ENCODE measurements at places on chromosomes 16 and 17. TPM values are rescaled to one million over a fixed set of nuclear protein-coding genes. Genes with fewer than 3 reads are reported as not detected.

Gene EMC6
- 95.1 TPM for total RNA-seq

Gene HOXB8
- not detected for total RNA-seq

Gene PARD6A
- 16.7 TPM for total RNA-seq

Gene RMI2
- total RNA-seq = 38.3 TPM

Gene ABCA10
- total RNA-seq = 0.60 TPM

Gene YPEL2
- total RNA-seq = 7.6 TPM

Gene NLRP1
- total RNA-seq = 35.2 TPM

Gene SPN
- 136 TPM for total RNA-seq

Gene LRRC75A
- total RNA-seq = 2.6 TPM

Gene TNFRSF17
- total RNA-seq = not detected

Gene NT5C3B
- total RNA-seq = 50.2 TPM

Gene KRT34
- total RNA-seq = not detected

Gene MYH2
- total RNA-seq = not detected

Gene ARL5C
- not detected for total RNA-seq

Gene SPNS1
- total RNA-seq = 40.9 TPM

GRCh38 chr17:61201211-61201610 lies 198.4 kb upstream of the TBX2 start:
- no peak overlapping the region for H3K4me3 ChIP-seq
- DNase-seq = no peak
- no peak overlapping the region for H3K27ac ChIP-seq

GRCh38 chr17:42323268-42323773 lies 35.0 kb downstream of the STAT5A start:
- no peak overlapping the region for H3K27ac ChIP-seq
- H3K27me3 ChIP-seq = no peaks in the 10 kb centered on the region
- no peak overlapping the region for H3K4me3 ChIP-seq
- no peak for DNase-seq

DNA sequence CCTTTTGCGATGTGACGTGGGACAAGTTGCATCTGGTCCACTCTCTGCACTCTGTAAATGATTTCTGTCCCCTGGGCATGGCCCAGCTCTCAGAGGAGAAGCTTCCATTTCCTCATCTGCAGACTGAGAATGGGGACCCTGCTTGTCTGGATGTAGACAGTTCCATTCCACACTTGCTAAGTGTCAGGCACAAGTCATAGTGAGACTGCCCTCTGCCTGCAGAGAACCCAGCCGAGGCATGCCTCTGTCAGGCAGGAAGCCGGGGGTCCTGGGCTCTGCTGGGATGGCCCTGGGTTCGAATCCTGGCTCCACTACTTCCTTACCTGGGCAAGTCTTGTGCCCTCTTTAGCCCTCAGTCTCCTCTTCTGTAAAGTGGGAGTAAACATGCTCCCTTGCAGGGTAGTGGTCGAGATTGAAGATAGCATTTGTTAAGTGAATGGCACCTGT lies 4.1 kb downstream of the MAP2K3 start:
- DNase-seq = no peak
- peak overlapping the region; percentile 58 for H3K4me3 ChIP-seq
- no peaks in the 10 kb centered on the region for H3K27me3 ChIP-seq

GRCh38 chr16:15485175-15485574 lies 50.8 kb downstream of the BMERB1 start:
- H3K27ac ChIP-seq = no peak overlapping the region
- H3K4me3 ChIP-seq = no peak overlapping the region
- no peaks in the 10 kb centered on the region for H3K36me3 ChIP-seq
- H3K27me3 ChIP-seq = no peaks in the 10 kb centered on the region
- DNase-seq = no peak

- H3K27me3 ChIP-seq = no peaks in the 10 kb centered on the region
- no peak overlapping the region for H3K27ac ChIP-seq
- DNase-seq = no peak
- H3K36me3 ChIP-seq = no peaks in the 10 kb centered on the region
- no peaks in the 10 kb centered on the region for H3K4me1 ChIP-seq
Observed at GRCh38 chr17:72008236-72008876, 112.5 kb upstream of the SOX9 start.

GRCh38 chr16:14585287-14585686 lies 44.8 kb downstream of the PARN start:
- no peaks in the 10 kb centered on the region for H3K27me3 ChIP-seq
- DNase-seq = no peak
- peaks cover 39% of the 10 kb centered on the region for H3K36me3 ChIP-seq
- no peaks in the 10 kb centered on the region for H3K4me1 ChIP-seq

GRCh38 chr16:88953003-88953690 lies 23.9 kb downstream of the CBFA2T3 start:
- H3K36me3 ChIP-seq = no peaks in the 10 kb centered on the region
- H3K27me3 ChIP-seq = no peaks in the 10 kb centered on the region
- no peak overlapping the region for H3K4me3 ChIP-seq
- no peak overlapping the region for H3K27ac ChIP-seq

- H3K27ac ChIP-seq = no peak overlapping the region
- no peaks in the 10 kb centered on the region for H3K27me3 ChIP-seq
- no peaks in the 10 kb centered on the region for H3K36me3 ChIP-seq
- H3K4me3 ChIP-seq = no peak overlapping the region
Observed at GRCh38 chr16:794853-795466, 5.6 kb downstream of the GNG13 start.

DNA sequence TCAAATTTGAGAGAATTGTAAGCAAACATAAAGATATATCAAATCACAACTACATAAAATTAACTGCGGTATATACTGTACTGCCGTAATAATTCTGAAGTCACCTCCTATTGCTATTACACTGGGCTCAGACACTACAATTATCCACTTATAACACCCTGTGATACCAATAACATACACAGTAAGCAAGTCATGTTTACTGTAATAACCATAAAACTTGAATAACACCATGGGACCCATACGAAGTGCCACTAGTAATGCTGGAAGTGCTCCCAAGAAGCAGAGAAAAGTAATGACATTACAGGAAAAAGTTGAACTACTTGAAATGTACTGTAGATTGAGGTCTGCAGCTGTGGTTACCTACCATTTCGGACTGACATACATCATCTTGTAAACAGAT lies 24.0 kb downstream of the CMC2 start:
- H3K27me3 ChIP-seq = no peaks in the 10 kb centered on the region
- no peak overlapping the region for H3K27ac ChIP-seq
- H3K4me1 ChIP-seq = no peaks in the 10 kb centered on the region
- no peak overlapping the region for H3K4me3 ChIP-seq
- H3K36me3 ChIP-seq = no peaks in the 10 kb centered on the region

- H3K27ac ChIP-seq = peak overlapping the region; percentile 51
- no peak for DNase-seq
- H3K36me3 ChIP-seq = peaks cover 8% of the 10 kb centered on the region
- H3K27me3 ChIP-seq = no peaks in the 10 kb centered on the region
- H3K4me3 ChIP-seq = no peak overlapping the region
Observed at GRCh38 chr17:80793421-80793820, 198.2 kb upstream of the CHMP6 start.

- H3K4me3 ChIP-seq = no peak overlapping the region
- H3K36me3 ChIP-seq = no peaks in the 10 kb centered on the region
- H3K27ac ChIP-seq = no peak overlapping the region
- no peaks in the 10 kb centered on the region for H3K27me3 ChIP-seq
- no peaks in the 10 kb centered on the region for H3K4me1 ChIP-seq
Observed at GRCh38 chr17:73393381-73393780, 81.6 kb upstream of the CDC42EP4 start.

- DNase-seq = no peak
- H3K27me3 ChIP-seq = no peaks in the 10 kb centered on the region
- no peaks in the 10 kb centered on the region for H3K4me1 ChIP-seq
Observed at GRCh38 chr17:12812877-12813276, 23.6 kb downstream of the ARHGAP44 start.

DNA sequence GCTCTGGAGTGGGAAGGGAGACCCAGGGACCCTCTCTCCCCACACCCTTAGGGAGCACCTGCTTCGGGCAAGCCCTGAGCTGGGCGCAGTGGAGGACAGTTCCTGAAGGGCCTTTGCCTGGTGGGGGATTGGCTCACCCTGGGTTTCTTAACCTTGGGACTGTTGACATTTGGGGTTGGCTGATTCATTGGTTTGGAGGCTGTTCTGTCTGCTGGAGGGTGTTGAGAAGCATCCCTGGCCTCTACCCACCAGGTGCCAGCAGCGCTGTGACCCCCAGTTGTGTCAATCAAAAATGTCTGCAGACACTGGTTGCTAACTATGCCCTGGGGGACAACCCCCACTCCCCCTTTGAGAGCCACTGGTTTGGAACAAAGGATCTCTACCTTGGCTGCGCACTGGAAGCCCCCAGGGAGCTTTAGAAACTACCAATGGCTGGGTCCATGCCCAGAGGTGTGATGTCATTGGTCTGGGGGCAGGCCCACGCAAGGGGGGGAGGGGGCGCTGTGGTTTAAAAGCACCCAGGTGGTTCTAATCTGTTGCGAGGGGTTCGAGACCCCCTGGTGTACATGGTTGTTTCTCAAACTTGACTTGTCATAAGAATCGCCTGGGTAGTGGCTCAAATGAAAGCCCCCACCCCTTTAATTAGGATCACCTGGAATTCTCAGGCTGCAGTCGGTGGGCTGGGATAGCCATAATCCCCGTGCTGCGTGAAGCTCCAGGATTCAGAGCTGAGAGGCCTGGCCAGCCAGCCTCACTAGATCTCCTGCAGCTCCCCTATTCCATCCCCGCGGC lies 151.9 kb upstream of the GSE1 start:
- H3K36me3 ChIP-seq = no peaks in the 10 kb centered on the region
- peak overlapping the region; percentile 78 for H3K27ac ChIP-seq
- H3K27me3 ChIP-seq = peaks cover 21% of the 10 kb centered on the region

GRCh38 chr16:85859818-85860125 lies 39.2 kb upstream of the IRF8 start:
- no peak for DNase-seq
- no peak overlapping the region for H3K4me3 ChIP-seq
- H3K27ac ChIP-seq = no peak overlapping the region
- no peaks in the 10 kb centered on the region for H3K27me3 ChIP-seq
- no peaks in the 10 kb centered on the region for H3K36me3 ChIP-seq

- no peak overlapping the region for H3K27ac ChIP-seq
- H3K36me3 ChIP-seq = no peaks in the 10 kb centered on the region
- H3K4me1 ChIP-seq = no peaks in the 10 kb centered on the region
- H3K4me3 ChIP-seq = no peak overlapping the region
Observed at GRCh38 chr17:51954232-51954765, 204.2 kb downstream of the CA10 start.

- no peak overlapping the region for H3K4me3 ChIP-seq
- peaks cover 8% of the 10 kb centered on the region for H3K4me1 ChIP-seq
- no peak for DNase-seq
- H3K27ac ChIP-seq = no peak overlapping the region
- no peaks in the 10 kb centered on the region for H3K27me3 ChIP-seq
Observed at GRCh38 chr17:2140683-2141082, 85.8 kb downstream of the HIC1 start.

DNA sequence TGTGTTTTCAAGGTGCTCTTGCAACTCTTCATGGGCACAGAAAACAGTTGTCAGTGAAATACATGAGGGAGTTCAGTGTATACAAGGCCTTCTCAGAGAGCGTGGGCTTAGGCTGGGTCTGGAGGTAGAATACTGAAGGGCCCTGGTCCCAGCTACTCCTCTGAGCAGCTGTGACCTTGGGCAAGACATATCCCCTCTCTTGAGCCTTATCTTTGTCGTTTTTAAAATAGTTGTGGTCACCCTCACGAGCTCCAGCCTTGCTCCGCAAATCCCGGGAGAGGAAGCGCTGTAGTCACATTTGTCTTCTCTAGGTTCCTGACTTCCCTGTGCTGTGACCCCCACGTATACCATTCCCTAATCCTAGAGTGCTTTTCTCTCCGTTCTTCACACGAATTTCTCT lies 3.6 kb downstream of the ZNRF1 start:
- no peaks in the 10 kb centered on the region for H3K36me3 ChIP-seq
- no peaks in the 10 kb centered on the region for H3K27me3 ChIP-seq
- peaks cover 15% of the 10 kb centered on the region for H3K4me1 ChIP-seq
- H3K27ac ChIP-seq = no peak overlapping the region

DNA sequence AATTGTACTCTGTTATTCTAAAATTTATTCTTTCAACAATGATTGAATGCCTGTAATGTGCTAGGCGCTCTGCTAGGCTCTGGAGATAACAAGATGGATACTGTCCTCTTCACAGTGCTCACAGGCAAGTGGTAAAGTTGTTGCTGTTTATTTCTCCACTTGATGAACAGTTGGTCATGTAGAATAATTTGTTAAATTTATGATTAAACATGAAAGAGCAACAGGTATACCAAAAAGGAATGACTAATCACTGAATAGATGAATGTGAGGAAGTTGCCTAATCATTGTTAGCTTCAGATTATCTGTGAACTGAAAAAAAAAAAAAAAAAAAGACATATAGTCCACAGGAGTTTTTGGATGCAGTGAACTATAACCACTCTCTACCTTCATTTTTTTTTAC lies 62.3 kb downstream of the NFATC3 start:
- peaks cover 18% of the 10 kb centered on the region for H3K4me1 ChIP-seq
- no peak overlapping the region for H3K27ac ChIP-seq
- H3K4me3 ChIP-seq = no peak overlapping the region
- H3K36me3 ChIP-seq = no peaks in the 10 kb centered on the region
- DNase-seq = no peak

DNA sequence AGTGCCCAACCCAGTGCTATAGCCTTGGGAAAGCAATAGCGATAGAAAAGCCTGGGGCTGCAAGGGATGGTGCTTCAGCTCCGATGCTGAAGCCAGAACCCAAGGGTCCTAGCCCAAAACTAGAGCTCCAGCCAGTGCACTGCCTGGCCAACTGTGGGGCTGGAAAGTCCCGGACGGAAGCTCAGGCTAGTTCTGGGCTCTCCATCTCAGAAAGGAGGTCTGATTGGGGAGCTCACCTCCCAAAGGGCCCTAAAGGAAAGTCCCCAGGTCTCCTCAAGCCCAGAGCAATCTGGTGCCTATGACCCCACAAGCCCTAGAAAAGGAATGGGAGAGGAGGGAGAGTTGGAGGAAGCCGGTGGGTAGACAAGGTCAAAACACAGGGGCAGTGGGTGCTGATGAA lies 2.0 kb upstream of the ABCC3 start:
- no peaks in the 10 kb centered on the region for H3K4me1 ChIP-seq
- H3K4me3 ChIP-seq = no peak overlapping the region
- no peaks in the 10 kb centered on the region for H3K36me3 ChIP-seq
- H3K27ac ChIP-seq = no peak overlapping the region
- no peak for DNase-seq

DNA sequence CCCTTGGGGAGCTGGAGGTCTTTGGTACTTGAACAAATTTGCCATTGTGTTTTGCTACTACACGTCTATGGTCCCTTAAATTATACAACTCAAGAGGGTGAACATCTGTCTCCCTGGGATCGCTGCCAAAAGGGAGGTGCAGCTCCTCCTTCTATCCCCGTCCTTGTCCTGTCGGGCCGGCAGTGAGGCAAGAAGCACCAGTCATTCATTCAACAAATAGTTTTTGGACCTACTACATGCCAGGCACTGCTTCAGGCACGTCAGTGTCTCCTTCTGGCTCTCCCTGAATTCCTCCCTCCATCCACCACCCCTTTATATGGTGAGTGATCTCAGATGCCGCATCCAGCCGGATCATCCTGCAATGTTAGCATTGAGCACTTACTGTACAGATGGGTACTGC lies 2.2 kb upstream of the RPL38 start:
- peaks cover 7% of the 10 kb centered on the region for H3K27me3 ChIP-seq
- no peak overlapping the region for H3K27ac ChIP-seq
- no peak for DNase-seq
- H3K4me3 ChIP-seq = no peak overlapping the region
